ENCODE measurements at places on chromosomes 2 and 18. TPM values are rescaled to one million over a fixed set of nuclear protein-coding genes. Genes with fewer than 3 reads are reported as not detected.

Gene VIT
- 0.08 TPM for polyA plus RNA-seq

Gene TUBA4B
- 0.08 TPM for polyA plus RNA-seq

Gene SMCHD1
- 9.0 TPM for polyA plus RNA-seq

Gene INPP5D
- polyA plus RNA-seq: 27.5 TPM

Gene CNTNAP5
- polyA plus RNA-seq: not detected

Gene PAIP2B
- polyA plus RNA-seq: 0.61 TPM

Gene PLGLB1
- polyA plus RNA-seq: 0.12 TPM

Gene HRH4
- not detected for polyA plus RNA-seq

Gene CFAP53
- polyA plus RNA-seq: 0.29 TPM

Gene L3MBTL4
- polyA plus RNA-seq: not detected

Gene ATP6V1B1
- 0.03 TPM for polyA plus RNA-seq

Gene LRRTM4
- not detected for polyA plus RNA-seq

Gene ACMSD
- polyA plus RNA-seq: not detected

Gene DCC
- not detected for polyA plus RNA-seq

Gene TTC27
- 14.4 TPM for polyA plus RNA-seq

Gene IGFBP5
- 0.11 TPM for polyA plus RNA-seq

Gene ALK
- polyA plus RNA-seq: not detected

Gene CXCR1
- 1.4 TPM for polyA plus RNA-seq

Gene SMARCAL1
- 24.6 TPM for polyA plus RNA-seq

Gene SLC25A12
- polyA plus RNA-seq: 18.5 TPM

Gene SP140
- polyA plus RNA-seq: 0.66 TPM

Gene COL4A3
- polyA plus RNA-seq: not detected

Gene MRO
- polyA plus RNA-seq: not detected

Gene ST6GAL2
- polyA plus RNA-seq: 0.01 TPM

Gene MC2R
- not detected for polyA plus RNA-seq

Gene MEP1B
- polyA plus RNA-seq: not detected

Gene FAP
- 25.5 TPM for polyA plus RNA-seq

Gene ELAC1
- polyA plus RNA-seq: 5.3 TPM

Gene FOXI3
- 0.78 TPM for polyA plus RNA-seq

Gene NOL4
- polyA plus RNA-seq: not detected

Gene HS6ST1
- polyA plus RNA-seq: 13.2 TPM

Gene LIPT1
- polyA plus RNA-seq: 2.9 TPM

Gene MREG
- polyA plus RNA-seq: 14.1 TPM

Gene ELOA2
- not detected for polyA plus RNA-seq

Gene MAL
- polyA plus RNA-seq: not detected

Gene SOWAHC
- polyA plus RNA-seq: 12.6 TPM

Gene GKN2
- not detected for polyA plus RNA-seq

Gene CGREF1
- polyA plus RNA-seq: 4.5 TPM

Gene AQP12B
- not detected for polyA plus RNA-seq

Gene ACVR1
- 17.1 TPM for polyA plus RNA-seq

Gene COLEC12
- polyA plus RNA-seq: not detected

Data from mammary epithelial cell (primary cell).